ENCODE measurements at places on chromosomes 16 and 17.

GRCh38 chr16:1154291-1154886, 1.5 kb downstream of the CACNA1H start:
- DNase-seq = no peak

DNA sequence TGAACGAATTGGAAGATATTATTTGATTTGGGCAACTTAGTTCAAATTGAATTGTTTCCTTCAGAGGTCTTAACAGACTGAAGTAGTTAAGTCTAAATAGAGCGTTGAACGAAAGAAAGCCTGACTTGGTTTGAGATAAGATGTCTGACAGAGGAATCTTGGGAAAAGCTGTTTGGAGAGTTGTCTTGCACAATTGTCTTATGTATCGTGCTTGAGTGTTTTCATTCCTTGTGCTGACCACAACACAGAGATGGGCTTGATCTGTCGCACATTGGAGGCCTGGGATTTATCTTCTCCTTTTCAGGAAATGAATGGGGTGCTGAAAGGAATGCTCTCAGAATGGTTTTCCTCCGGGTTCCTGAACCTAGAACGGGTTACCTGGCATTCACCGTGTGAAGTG, 7.8 kb downstream of the MLYCD start:
- DNase-seq = peak; percentile 22

GRCh38 chr17:15303851-15304250, 37.5 kb downstream of the TEKT3 start:
- no peak for DNase-seq

- DNase-seq = peak; percentile 87
These were observed 39.6 kb upstream of the RHOT1 start for GRCh38 chr17:32102646-32103186.

DNA sequence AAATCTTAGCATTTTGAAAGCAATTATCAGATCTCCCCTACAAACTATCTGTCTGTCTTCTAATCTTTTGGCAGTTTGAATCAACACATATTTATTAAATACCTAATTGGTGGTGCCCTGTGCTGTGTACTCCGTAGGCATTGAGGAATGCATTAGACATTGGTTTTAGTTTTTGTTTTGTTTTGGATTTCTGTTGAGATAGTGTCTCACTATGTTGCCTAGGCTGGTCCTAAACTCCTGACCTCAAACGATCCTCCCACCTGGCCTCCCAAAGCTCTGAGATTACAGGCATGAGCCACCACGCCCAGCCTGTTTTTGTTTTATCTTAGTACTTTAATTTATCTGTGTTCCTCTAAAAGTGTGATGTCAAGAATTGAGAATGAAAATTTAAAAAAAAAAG, 124.8 kb upstream of the RBL2 start:
- DNase-seq = no peak

GRCh38 chr17:28598389-28598788, 436 bp downstream of the SPAG5 start:
- no peak for DNase-seq

DNA sequence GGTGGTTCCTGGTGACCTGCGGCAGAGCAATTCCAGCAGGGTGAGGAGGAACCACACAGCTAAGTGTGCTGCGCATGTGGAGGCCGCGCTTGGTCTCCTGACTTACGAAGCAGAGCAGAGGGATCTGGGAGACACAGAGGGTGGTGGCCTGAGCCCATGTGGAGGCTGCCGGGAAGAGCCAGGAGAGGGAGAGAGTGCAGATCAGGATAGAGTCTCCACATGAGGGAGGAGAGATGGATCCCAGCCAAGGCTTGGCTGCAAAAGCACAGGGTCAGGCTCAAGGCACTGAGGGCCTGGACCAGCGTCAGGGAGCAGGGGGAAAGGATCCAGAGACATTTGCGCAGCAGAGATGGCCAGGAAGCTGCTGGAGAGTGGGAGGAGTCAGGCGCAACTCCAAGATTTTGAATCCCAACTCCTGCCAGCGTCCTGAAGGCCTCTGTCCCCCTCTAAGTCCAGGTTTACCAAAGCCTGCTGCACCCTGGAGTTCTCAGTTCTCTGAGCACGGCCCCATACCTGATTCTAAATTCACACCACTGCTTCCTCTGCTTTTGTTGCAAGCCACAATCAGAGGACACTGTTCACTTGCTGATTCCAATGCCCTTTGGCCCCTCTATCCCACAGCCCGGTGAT, 11.3 kb upstream of the MLLT6 start:
- DNase-seq = peak; percentile 80

GRCh38 chr17:34776456-34777443, 184.5 kb downstream of the CCT6B start:
- DNase-seq = no peak

- DNase-seq = peak; percentile 69
These were observed 56.9 kb upstream of the TRAP1 start for GRCh38 chr16:3774156-3774767.

DNA sequence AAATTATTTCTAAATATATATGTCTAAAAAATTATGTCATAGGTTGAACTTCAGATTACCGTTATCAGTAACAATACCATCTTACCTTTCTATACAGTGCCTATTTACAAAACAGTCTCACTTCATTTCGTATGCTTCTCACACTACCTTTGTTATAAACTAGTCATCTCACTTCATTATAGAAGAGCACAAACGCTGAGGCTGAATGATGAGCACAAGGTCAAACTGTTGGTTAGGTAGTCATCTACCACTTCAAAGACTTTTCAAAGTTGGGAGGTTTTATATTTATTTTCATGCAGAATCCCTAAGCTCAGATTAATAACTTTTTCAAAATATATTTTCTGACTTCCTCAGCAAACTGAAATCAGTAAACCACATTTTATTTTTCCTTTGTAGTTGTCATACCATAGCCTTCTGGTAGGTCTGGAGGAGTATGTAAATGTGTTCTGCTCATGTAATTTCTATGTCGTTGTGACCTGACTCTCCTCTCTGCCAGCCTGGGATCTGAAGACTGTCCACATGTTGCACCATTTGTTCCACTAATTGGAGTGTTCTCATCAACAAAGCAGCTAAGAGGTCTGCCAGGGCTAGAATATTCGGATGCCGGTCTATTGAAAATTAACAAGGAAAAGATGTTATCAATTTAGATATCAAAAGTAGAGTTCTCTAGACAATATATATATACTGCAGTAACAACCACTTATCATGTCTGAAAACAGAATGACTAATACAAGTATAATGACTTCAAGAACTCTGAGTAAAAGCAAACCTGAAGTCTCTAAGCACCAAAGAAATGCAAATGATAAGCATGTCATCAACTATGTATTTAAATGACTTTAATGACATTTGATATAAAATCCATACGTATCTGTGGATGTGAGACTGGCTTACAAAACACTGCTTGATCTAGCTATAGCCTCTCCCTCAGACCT, 73.9 kb downstream of the CEP95 start:
- DNase-seq = peak; percentile 56

- peak; percentile 72 for DNase-seq
These were observed 18.6 kb downstream of the COG7 start for GRCh38 chr16:23434380-23434779.

DNA sequence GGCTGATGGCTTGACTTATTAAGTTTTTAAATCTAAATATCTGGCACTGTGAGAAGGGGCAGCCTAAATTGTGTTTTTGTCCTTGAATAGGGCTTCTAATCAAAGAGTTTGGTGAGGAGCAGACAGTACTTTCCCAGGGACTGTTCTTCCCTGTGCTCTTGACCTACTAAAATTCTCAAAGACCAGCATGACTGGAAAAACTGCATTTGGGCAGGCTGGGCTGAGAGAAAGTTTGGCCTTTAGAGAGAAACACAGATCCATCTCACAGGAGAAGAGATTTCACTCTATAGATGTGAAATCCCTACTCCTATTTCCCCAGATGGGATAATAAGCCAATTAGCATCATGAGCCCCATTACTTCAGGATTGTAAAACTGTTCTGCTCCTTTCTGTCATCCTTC, 7.3 kb downstream of the PCTP start:
- no peak for DNase-seq

GRCh38 chr17:9095390-9095789, 74.1 kb downstream of the NTN1 start:
- DNase-seq = no peak

GRCh38 chr17:41650794-41651624, 26.6 kb upstream of the KRT17 start:
- no peak for DNase-seq

DNA sequence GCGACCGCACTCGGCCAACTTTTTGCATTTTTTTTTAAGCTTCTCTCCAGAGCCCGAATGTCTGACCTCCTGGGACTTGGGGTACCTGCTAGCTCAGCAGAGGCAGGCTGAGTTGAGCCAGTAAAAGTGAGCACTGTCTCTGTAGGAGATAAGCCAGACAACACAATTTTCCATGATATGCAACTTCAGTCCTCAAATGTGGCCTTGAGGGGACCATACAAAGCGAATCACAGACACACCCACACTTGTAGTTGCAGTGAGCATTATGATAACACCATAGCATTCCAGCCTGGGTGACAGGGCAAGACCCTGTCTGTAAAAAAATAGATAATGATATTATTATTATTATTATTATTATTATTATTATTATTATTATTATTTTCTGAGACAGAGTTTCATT, 2.6 kb downstream of the DPEP2 start:
- no peak for DNase-seq

GRCh38 chr16:800834-801511, 439 bp upstream of the GNG13 start:
- DNase-seq = no peak

- no peak for DNase-seq
These were observed 17.9 kb downstream of the WNT9B start for GRCh38 chr17:46869296-46869695.

DNA sequence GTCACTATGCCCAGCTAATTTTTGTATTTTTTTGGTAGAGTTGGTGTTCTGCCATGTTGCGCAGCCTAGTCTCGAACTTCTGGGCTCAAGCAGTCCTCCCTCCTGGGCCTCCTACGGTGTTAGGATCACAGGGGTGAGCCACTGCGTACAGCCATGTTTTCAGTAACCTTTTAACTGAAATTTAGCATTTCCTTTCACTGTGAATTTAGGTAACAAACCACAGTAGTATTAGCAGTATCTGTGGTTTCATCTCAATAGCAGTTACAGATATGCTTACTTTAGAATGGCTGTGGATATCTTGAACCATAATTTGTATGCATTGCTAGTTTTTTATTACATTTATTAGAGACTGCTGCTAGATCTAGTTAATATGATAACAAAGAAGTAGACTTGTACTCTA, 4.3 kb upstream of the RANGRF start:
- DNase-seq = no peak

- no peak for DNase-seq
These were observed 131.2 kb upstream of the FAM20A start for GRCh38 chr17:68732301-68732749.

GRCh38 chr17:42918902-42919521, 18.4 kb downstream of the G6PC1 start:
- no peak for DNase-seq

- DNase-seq = peak; percentile 71
These were observed 528 bp downstream of the PER1 start for GRCh38 chr17:8151641-8152111.

GRCh38 chr16:86953631-86954391, 363.4 kb downstream of the C16orf95 start:
- DNase-seq = no peak

- no peak for DNase-seq
These were observed 9.8 kb downstream of the ST6GALNAC1 start for GRCh38 chr17:76633628-76634328.

- no peak for DNase-seq
These were observed 43.7 kb upstream of the ERN1 start for GRCh38 chr17:64173646-64174045.

DNA sequence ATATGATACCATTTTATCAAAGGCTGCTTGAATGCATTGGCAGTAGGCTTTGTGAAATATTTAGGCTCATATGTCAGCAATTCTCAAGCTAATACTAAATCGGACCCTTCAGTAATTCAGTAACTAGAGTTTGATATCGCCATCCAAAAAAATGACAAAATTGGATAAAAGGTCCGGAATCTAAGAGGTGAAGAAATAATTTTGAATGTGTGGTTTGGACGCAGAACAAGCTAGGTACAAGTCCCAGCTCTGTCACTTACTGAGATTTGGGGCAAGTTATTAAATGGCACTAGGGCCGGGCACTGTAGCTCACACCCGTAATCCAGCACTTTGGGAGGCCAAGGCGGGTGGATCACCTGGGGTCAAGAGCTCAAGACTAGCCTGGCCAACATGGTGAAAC, 956.5 kb downstream of the CDH11 start:
- DNase-seq = no peak

- DNase-seq = peak; percentile 18
These were observed 45.2 kb downstream of the SLC6A2 start for GRCh38 chr16:55700961-55701360.

GRCh38 chr17:15085890-15086677, 179.0 kb downstream of the PMP22 start:
- no peak for DNase-seq

GRCh38 chr16:89312194-89312593, 94.7 kb downstream of the ZNF778 start:
- no peak for DNase-seq

DNA sequence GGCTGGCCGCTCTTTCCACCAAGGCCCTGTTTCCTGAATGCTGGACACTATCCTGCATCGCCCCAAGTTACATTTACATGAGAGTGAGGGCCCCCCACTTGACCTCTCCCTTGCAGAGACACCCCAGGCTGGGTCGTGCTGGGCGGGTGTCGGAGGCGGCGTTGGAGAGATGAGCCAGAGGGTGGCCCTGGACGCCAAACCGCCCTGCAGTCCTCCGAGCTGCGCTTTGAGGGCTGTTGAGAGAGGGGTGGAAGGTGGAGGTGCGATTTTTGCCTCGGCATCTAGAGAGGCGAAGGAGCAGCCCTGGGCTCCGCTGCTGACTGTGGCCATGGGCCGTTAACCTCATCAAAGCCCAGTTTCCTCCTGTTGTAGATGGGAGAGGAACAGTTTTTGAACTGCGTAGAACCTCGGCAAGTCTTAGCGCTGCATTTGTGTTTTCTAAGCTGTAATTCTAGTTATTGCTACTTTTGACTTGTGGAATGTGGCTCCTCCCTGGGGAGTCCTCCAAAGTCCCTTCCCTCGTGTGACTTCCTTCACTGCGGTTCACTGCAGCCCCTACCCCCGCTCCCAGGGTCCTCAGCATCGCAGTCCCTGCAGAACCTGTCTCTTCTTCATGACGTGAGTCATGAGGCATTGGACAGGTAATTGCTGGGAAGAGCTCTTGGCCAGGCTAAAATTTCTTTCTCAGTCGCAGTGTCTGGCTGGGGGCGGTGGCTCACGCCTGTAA, 986 bp upstream of the ELOB start:
- DNase-seq = peak; percentile 23

DNA sequence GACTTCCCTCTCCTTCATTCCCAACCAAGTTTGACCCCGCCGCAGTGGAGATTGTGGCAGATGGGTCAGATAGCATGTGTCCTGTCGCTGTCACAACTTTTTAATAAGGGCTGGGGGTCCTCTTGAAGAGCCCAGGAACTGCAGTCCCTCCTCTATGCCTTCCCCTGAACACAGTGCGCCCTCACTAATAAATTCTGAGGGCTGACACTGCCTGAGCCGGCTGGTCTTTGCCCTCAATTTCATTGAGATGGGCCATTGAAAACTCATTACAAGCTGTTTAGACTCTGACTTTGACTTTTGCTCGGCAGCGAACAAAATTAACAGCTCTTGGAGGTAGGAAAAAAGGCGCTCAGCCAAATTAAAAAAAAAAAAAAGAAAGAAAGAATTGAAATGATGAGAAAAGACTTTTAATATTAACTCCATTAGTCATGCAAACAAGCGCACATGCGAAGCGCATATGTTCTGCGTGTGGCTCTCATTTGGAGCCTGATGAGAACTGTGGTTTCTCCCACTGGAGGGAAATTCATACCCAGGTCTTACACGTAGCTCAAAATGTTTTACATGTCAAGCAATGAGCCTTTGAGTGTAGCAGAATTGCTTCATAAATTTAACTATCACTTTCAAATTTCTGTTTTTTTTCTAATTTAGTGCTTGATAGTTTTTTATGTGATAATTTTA, 704.7 kb downstream of the WWOX start:
- DNase-seq = no peak
